NCI-H2171 (cell line): ENCODE measurements at places on chromosomes 5 and 9.

- peak; percentile 51 for DNase-seq
Observed at GRCh38 chr9:35790385-35791296, 750 bp upstream of the NPR2 start.

GRCh38 chr5:73201547-73202513 lies 28.8 kb downstream of the TMEM174 start:
- DNase-seq: no peak

DNA sequence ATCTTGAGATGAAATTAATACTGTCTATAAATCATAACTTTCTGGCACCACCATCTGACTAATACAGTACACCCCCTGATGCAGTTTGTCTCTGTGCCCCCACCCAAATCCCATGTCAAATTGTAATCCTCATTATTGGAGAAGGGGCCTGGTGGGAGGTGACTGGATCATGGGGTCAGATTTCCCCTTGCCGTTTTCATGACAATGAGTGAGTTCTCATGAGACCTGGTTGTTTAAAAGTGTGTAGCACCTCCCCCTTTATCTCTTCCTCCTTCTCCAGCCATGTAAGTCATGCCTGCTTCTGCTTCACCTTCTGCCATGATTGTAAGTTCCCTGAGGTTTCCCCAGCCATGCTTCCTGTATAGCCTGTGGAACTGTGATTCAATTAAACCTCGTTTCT lies 78.7 kb upstream of the CDH6 start:
- DNase-seq: no peak

GRCh38 chr5:14908172-14908571 lies 36.6 kb upstream of the ANKH start:
- DNase-seq: no peak

- no peak for DNase-seq
Observed at GRCh38 chr5:57687596-57687995, 205.0 kb upstream of the ACTBL2 start.

DNA sequence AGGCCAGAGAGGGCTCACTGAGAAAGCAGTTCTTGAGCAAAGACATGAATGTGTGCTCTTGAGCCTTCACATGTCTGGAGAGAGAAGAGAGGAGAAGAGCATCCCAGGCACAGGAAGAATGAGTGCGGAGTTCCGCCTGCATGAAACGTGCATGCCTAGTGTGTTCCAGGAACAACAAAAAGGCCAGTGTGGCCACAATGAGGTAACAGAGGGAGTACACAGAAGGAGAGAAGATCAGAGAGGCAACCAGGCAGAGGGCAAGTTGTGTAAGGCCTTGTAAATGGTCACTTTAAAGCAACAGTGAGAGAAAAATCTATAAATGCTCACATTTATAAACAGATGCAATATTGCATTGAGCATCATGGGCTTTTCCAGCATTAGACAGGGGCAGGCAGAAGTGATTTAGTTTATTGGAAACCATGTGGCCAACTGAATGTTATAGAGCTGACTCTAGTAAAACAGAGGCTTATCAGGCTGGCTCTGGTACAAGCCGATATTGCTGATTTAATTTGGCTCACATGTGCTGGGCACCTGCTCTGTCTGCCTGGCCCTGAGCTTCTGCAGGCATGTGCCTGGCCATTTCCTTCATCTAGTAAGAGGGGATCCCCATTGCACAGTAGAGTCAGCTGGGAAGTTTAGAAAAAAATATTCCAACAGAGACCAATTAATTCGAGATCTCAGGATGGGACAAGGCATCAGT lies 185.3 kb downstream of the SAXO1 start:
- no peak for DNase-seq

DNA sequence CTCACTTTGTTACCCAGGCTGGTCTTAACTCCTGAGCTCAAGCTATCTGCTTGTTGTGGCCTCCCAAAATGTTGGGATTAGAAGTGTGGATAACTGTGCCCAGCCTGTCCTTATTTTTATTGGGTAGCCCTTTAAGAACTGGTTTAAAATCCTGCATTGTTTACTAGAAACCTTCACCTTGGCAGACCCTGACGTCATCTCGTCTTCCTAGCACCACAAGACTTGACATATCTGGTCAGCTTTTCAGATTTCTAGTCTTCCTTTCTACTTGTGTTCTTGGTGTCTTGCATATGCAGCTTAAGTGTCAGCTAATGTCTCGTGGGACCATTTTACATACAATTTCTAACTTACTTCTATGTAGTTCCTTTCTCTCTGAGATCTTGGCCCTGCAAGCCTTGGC lies 258.9 kb downstream of the IZUMO3 start:
- no peak for DNase-seq

DNA sequence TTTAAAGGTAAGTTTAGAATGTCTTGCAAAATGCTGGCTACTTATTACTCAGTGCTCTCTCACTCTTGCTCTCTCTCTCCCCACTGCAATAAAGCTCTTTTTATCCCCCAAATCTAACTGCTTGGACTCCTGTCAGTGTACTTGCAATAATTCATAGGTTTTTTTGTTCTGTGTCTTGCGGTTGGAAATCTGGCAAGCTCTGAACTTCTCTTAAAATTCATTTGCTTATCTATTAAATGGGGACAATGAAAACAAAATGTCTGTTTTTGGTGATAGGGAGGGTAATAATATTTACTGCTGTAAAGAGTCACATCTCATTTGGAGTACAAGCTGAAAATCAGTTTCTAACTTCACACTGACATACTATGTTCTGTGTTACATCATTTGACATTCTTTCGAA lies 18.7 kb upstream of the OR13D1 start:
- no peak for DNase-seq

GRCh38 chr5:2186472-2187015 lies 303.8 kb upstream of the IRX4 start:
- DNase-seq: no peak

GRCh38 chr5:157518963-157519362 lies 56.6 kb downstream of the ADAM19 start:
- DNase-seq: no peak

- no peak for DNase-seq
Observed at GRCh38 chr9:78133751-78134150, 102.1 kb upstream of the CEP78 start.

DNA sequence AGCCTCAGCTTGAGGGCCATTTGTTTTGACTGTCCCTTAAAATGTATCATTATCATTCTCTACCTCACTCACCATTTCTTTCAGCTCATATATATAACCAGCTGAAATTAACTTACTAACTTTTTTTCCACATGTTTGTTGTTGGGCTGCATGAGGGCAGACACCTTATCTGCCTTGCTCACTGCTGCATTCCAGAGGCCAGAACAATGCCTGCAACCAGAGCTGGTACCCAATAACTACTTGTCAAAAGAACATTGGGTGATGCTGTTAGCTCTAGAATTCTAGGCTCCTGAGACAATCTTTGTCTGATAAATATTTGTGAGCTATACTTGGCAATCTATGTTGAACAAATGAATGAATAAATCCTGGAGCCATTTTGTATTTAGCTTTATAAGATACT lies 68.3 kb downstream of the HTR4 start:
- no peak for DNase-seq

- DNase-seq: no peak
Observed at GRCh38 chr5:65171645-65172044, 310.1 kb downstream of the ADAMTS6 start.

- no peak for DNase-seq
Observed at GRCh38 chr5:96893342-96893741, 17.0 kb downstream of the ERAP2 start.

- no peak for DNase-seq
Observed at GRCh38 chr5:146051678-146052077, 53.7 kb downstream of the PLAC8L1 start.

- DNase-seq: no peak
Observed at GRCh38 chr5:164332349-164333196, 827.2 kb downstream of the MAT2B start.

- no peak for DNase-seq
Observed at GRCh38 chr9:7088611-7089010, 330.8 kb downstream of the KDM4C start.

GRCh38 chr5:42270771-42271170 lies 152.5 kb upstream of the GHR start:
- DNase-seq: no peak

DNA sequence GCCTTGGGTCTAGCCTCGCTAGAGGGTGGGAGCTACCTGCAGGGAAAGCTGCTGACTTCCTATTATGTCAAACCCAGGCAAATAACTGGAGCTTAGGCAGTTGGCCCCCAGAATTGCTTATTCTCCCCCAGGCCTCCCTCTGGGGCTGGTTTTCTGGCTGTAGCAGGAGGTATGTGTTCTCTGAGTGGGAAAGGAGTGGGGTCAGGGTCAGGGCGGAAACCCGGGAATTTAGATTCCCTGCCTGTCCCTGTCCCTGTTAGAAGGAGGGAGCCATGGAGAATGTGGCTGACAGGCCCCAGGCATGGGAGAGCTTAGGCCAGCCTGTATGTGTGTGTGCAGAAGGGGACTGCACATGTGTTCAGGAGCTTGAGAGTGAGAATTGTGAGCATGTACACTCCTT lies 13.6 kb upstream of the CXXC5 start:
- no peak for DNase-seq

- no peak for DNase-seq
Observed at GRCh38 chr5:34608368-34608767, 47.8 kb upstream of the RAI14 start.

- peak; percentile 71 for DNase-seq
Observed at GRCh38 chr5:147743678-147744374, 38.7 kb downstream of the JAKMIP2 start.

GRCh38 chr5:64690417-64691151 lies at the start of gene SHISAL2B:
Gene SHISAL2B, plus strand, starts transcription at chr5:64690503. Its CDS starts 121 bp downstream, at chr5:64690624.
- no peak for DNase-seq

DNA sequence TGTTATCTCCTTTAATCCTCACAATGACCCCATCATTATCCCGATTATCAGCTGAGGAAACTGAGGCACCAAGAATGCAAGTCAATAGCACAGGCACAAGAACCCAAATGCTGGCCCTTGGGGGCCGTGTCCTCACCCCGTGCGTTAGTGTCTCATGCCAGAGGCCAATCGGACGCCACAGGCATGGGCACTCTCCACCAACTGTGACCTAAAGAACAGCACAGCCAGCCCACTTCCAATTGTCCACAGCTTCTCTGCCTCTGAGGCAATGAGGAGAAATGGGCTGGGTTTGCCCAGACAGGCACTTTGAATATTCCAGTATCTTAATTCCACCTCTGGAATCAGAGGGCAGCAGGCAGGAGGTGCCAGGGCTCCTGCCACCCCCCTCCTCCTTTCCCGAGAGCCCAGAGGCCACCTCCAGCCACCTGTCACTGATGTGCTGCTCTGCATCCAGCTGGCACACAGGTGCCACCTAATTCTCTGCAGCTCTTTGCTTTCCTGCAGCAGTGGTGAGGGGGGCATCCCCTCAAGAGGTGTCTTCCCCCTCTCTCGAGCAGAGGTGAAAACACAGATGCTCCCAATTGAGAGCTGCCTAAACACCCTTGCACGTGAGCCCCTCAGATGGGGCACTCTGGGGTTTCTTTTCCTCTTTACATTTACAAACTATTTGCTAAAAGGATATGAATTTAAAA lies 107.5 kb downstream of the ROR2 start:
- DNase-seq: peak; percentile 73
